AG09309 (cell line): ENCODE measurements at places on chromosomes 7 and 10.

DNA sequence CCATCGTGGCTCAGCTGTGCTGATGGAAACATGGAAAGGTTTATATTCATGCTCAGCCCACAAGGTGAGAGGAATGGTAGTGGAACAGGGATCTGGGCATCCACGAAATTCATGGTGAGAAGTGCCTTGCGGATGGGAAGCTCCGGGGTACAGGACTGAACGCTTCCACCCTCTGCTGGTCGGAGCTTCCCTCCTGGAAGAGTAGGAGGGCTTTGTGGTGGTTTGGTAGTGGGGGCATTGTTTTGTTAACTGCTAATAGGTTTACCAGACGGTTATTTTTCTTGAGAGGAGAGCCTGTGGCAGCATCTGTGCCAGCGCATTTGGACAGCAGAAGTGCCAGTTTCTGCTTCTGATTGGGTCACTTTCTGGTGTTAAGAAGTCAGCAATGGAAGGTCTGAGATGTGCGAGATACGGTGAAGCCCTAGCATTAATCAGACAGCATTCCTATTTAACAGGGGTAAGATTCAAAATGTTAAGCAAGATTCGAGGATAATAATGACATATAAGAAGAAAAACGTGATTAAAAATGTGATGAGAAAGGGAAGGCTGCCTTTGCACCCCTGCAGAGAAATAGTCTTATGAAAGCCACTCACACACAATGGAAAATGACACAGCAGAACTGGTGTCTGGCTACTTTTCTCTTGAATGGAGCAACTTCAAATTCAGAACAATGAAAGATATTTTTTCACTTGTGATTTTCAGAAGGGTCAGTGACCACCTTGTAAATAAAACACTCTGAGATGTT lies 17.7 kb downstream of the ABCA13 start:
- no peak for DNase-seq

DNA sequence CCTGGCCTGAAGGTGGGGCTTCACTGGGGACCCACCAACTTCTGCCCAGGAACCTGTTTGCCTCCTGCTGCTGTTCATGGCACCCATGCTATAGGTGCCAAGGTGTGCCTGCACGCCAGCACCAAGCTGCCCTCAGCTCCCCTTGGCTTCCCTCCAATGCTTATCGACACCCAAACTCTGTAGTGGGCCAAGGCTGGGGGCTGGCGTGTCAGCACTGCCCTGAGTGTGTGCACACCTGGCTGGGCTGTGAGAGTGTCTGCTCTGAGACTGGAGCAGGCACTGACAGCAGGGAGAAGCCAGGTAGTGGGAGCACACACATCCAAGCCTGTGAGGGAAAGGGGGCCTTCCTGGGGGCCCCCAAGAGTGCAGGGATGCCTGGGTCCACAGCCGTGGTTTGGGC lies 43.1 kb upstream of the TUBB8 start:
- no peak for DNase-seq

- no peak for DNase-seq
These were observed 17.8 kb downstream of the VWC2 start for GRCh38 chr7:49791088-49791741.

DNA sequence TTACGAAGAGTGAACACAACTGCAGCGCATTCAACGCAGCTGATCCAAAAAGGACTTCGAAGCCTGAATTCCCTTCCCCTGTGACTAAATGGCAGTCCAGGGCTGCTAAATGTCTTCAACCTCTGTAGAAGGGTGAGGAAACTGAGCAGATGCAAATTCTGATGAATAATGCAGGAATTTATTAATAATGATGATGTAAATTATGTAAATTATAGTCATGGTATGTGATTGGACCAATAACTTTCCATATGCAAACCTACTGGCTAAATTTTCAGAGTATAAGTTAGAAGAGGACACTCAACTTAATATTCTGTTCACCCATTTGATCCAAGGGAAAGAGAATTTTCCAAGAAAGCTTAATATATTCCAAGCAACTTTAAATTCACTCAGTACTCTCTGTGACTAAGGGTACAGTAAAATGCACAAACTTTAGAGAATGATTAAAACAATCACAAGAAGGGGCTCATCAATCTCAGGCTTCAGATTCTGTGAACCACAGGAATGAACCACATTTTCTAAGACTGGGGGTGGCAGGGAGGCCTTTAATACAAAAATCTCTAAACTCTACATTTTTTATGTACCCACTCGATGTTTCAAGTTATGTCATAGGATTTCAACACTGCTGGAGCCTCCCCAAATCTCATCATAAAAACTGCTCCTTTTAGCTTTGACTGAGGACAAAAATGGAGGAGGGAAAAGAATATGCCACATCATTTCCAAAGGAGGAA lies 3.5 kb downstream of the FGFR2 start:
- peak; percentile 47 for DNase-seq

DNA sequence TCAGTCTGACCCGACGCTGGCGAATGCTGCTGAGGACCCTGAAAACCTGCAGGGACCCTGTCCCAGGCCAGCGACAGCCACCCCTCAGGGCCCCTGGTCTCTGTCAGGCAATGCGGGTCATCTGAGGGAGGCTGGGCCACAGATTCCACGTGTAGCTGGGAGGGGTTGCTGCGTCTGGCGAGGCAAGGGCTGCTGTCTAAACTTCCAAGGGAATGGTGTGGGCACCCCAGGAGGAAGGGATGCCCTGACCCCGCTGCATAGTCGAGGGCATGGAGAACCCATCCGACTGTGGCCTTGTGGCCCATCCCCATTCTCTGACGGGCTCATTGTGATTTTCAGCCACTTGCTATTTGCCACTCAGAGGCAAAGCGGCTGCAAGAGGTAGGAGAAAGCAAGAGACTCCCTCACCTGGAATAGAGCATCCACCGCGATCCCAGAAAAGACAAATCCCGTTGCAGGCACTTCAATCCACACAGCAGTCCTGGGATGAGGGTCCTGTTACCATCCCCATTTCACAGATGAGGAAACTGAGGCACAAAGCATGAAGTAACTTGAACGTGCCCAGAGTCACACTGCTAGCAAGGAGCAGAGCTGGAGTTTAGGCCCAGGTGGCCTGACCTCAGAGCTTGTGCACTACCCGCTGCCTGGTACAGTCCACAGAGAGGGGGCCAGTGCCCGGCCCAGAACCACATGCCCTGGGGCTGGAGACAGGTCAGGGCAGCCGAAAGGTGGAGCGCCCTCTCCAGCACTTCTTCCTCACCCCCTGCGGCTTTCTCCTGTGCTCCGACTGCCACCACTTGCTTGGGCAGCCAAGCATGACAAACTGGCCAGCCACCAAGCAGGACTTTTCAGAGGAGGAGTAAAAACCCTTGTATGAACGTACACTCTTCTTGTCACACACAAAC lies 163.8 kb upstream of the KLF14 start:
- no peak for DNase-seq

DNA sequence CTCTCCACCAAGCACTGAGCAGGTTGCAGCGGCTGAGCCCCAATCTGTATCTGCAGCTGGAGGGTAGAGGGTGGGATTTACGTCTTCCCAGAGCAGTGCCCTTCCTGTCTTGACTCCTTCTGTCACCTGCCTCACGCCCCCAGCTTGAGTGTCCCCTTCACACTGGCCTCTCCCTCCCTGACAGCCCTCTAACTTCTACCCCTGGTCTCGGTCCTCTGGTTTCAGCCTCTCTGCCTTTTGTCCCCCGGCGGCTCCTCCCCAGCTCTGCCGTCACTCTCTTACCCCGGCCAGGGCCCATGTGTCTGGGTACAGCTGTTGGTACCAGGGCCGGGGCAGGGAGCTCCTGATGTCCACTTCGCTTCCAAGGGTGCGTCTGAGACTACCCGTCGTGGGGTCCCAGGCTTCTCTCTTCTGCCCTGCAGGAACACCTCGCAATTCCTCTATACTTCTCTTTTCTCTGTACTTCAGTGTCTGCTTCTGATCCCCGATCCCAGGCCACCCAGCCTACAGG lies 654 bp downstream of the MUC3A start:
- DNase-seq = no peak

- no peak for DNase-seq
These were observed 369.4 kb downstream of the INHBA start for GRCh38 chr7:41333511-41333910.
